ENCODE measurements at places on chromosomes 6 and 20.

- DNase-seq: peak; percentile 63
Observed at GRCh38 chr6:166772518-166772917, 145.5 kb upstream of the RPS6KA2 start.

- no peak for DNase-seq
Observed at GRCh38 chr6:34179106-34179720, 33.3 kb upstream of the GRM4 start.

DNA sequence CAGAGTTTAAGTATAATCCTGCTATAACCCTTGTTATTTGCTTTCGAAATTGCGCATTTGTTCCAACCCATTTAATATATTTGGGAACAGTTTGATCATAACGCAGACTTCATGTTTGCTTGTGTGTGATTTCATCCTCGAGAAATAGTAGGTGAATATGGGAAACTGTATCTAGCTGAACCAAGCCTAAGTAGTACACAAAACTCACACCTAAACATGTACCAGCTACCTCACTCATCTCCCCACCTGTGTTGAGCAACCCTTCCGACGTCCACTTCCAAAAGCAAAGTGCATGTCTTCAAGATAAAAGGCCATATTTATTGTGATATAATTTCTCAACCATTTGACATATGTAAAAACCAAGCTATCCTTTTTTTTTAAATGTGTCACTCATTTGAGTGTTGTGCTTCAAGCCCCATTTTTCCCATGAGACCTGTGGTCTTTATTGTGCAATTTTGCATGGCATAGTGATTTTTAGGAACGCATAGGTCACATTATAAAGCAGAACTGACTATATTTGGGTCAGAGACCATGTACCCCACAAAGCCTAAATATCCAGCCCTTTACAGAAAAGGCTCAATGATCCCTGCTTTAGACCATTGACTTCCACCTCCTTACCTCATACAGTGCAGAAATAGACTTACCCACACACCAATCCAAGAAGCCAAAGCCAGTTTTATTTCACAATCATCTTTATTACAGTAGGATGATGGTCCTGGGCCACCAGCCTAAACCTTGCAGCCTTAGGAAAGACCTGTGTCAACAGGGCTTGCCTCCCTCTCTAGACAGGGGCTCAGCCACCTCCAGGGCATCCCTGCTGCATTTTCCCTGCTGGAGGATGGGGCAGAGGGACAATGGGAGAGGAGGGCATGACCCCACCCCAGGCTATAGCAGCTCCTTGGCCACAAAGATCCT lies 7.1 kb downstream of the CCND3 start:
- DNase-seq: no peak

DNA sequence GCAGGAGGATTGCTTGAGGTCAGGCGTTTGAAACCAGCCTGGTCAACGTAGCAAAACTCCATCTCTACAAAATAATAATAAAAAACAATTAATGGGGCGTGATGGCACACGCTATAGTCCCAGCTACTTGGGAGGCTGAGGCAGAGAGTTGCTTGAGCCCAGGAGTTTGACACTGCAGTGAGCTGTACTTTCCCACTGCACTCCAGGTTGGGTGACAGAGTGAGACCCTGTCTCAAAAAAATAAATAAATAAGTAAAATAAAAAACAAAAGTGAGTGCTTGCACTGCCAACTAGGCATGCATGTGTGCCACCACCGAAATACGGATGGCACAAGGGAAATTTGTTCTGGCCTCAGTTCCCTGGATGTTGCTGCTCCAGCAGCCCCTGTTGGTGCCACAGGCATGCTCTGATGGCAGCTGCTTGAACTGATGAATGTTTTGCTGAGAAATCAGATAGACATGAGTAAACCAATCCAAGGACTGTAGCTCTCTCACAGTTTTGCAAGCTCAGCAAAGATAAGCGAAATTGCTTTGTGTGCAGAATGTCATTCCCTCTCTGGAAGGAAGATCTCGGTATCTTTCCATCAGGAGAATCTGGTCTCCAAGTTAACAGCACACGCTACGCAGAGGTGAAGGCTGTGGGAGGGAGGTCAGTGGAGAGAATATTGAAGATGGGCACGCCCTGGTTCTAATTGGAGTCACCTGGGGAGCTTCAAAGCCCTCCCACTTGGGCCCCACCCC lies 188.0 kb upstream of the SLC24A3 start:
- no peak for DNase-seq

DNA sequence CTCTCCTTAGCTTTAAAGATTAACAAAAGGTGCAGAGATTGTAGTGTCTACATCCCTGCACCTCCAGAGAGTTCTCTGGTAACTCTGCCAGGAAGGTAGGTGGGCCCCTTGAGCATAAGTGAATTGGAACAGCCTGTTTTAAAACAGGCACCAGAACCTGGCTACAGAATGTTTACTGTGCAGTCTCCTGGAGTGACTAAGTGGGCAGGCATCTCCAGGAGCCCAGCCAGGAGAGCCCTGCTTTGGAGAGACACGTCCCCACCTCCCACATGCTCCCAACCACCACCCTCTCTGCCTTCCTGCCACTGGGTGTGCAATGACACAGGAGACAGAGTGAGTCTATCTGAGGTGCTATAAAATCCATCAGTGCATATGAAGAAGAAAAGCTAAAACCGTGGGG lies 110.3 kb upstream of the EYA4 start:
- peak; percentile 20 for DNase-seq

- no peak for DNase-seq
Observed at GRCh38 chr6:137291441-137291840, 72.3 kb upstream of the IFNGR1 start.

- no peak for DNase-seq
Observed at GRCh38 chr20:49633643-49634042, 65.7 kb upstream of the PTGIS start.

GRCh38 chr6:150666071-150666470 lies 66.4 kb downstream of the PLEKHG1 start:
- no peak for DNase-seq

GRCh38 chr6:3289664-3290055 lies 30.9 kb downstream of the PSMG4 start:
- DNase-seq: no peak

Measured in 8988T (cell line).